ENCODE measurements at places on chromosomes 5 and 9. TPM values are rescaled to one million over a fixed set of nuclear protein-coding genes. Genes with fewer than 3 reads are reported as not detected.

Gene MSX2
- total RNA-seq, result 2.5 TPM

Gene ATP10B
- total RNA-seq, result 119 TPM

Gene NMUR2
- 0.09 TPM for total RNA-seq

Gene HTR4
- 3.8 TPM for total RNA-seq

Gene ARHGEF39
- 6.4 TPM for total RNA-seq

Gene SLC25A2
- total RNA-seq, result not detected

- no peak for DNase-seq
These were observed 32.8 kb upstream of the TGFBI start for GRCh38 chr5:135995976-135996375.

- DNase-seq, result no peak
These were observed 105.8 kb downstream of the GDA start for GRCh38 chr9:72254901-72255545.

DNA sequence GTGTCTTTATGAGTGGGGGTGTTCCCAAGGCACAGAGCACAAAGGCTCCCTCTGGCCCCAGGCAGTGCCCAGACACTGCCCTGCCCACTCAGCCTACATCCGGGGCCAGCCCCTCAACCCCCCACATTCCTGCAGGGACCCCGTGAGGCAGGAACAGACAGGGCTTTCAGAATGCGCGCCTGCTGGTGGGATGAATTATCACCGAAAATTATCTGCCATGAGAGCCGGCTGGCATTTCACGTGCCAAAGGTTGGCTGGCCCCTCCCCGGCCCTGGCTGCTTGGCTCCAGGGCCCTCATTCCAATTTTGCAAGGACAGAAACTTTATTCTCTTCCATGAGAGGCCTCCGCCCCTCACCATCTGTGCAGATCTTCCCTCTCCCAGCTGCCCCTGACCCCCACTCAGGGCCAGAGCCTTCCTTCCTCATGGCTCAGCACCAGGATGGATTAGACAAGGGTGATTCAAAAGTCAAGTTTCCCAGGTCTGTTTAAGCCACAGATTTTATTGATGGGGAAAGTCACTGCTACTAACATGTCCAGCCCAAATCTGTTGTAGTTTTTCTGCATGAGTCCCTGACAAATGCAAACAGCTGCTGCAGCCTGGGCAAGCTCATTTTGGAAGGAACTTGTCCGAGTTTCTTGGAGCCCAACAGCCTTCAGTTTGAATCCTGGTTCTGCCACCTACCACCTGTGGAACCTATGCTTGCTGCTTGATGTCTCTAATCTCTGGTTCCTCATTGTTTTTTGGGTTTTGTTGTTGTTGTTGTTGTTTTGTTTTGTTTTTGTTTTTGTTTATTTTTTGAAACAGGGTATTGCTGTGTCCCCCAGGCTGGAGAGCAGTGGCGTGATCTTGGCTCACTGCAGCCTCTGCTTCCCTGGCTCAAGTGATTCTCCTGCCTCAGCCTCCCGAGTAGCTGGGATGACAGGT, 32.3 kb upstream of the WDR38 start:
- DNase-seq, result no peak

DNA sequence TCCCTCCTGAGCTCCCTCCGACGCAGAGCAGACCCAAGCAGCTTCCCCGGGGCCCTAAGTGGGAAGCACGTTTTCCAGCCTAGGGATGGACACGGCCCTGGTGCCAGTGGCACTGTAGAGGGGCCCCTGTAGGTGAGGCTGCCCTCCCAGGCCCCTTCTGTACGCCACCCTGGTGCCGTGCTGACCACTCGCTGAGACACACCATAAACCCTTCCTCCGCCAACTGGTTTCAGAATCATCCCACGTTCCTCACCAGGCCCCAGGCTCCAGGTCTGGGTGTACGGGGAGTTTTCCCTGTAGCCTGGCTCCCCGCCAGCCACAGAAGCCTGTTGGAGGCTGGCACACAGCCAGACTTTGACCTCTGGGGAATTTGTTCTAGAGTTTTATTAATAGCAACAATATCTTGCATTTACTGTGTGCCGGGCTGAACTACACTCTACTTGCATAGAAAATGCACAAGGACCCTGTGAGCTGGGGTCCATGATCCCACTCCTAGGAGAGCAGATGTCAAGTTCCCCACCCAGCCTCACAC, 18.2 kb upstream of the WDR38 start:
- DNase-seq, result peak; percentile 68
